Psoas muscle (tissue), 8 donors: ENCODE measurements at places on chromosomes 1 and 21. TPM values are rescaled to one million over a fixed set of nuclear protein-coding genes. Genes with fewer than 3 reads are reported as not detected.

DNA sequence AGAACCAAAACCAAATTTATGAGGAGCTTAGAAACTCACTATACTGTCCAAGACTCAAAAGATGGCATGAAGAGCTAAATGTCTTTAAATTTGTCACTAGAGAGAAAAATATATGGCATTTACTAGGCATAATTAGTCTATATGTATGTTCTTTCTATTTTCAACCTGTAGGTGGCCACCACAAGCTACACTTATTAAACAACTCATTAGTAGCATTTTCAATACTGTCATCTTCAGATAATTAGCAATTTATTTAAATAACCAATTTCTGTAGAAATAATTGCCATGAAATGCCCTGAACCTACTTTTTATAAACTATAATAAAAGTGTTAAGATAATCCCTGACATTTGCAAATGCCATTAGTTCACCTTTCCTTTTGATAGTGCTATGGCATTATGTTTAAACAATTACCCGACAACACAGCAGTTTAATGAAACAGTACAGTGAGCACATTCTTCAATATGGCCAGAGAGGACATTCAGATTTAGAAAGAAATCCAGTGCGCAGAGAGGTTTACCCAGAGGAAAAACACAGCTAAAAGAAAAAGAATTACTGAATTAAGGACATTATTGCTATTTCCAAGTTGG, 522.5 kb downstream of the PTBP2 start:
- no peaks in the 10 kb centered on the region for H3K27me3 ChIP-seq
- no peak overlapping the region for H3K4me3 ChIP-seq
- H3K4me1 ChIP-seq, result peaks cover 3% of the 10 kb centered on the region
- no peaks in the 10 kb centered on the region for H3K36me3 ChIP-seq

Gene ROR1
- 2.1 TPM for total RNA-seq

Gene SYPL2
- 125 TPM for total RNA-seq

Gene FCRL6
- 0.20 TPM for total RNA-seq

GRCh38 chr1:93750955-93751354, 69.3 kb upstream of the BCAR3 start:
- no peaks in the 10 kb centered on the region for H3K27me3 ChIP-seq
- peak overlapping the region; percentile 50 for H3K27ac ChIP-seq
- DNase-seq, result no peak
- no peaks in the 10 kb centered on the region for H3K36me3 ChIP-seq
- no peak overlapping the region for H3K4me3 ChIP-seq

DNA sequence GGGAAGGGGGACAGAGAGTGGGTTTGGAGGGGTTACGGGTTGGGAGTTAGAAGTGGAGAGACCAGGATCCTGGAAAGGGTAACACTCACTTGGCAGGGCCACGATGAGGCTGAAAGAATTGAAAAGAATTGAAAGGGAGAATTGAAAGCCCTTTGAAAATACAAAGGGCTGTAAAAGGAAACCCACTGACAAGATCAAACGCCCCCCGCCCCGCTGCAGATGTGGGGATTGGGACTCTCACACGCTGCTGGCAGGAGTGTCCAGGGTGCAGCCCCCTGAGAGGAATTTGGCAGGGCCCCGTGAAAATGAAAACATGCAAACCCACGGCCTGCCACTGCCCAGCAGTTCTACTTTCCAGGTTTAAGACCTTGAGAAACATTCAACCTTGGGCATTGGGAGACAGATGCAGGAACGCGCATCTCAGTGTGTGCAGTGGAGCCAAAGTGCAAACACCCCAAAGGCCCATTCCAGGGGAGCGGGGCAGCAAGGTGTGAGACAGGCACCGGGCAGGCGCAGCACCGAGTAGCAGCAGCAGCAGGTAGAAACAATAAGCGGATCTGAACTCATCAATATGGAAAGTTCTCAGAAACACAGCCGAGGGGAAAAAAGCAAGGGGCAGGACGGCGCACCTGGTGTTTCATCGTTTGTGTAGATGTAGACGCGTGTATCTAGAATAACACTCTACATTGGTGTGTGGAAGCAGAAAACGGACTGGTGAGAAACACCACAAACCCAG, 8.3 kb upstream of the TNFRSF1B start:
- no peaks in the 10 kb centered on the region for H3K36me3 ChIP-seq
- no peak for DNase-seq
- H3K4me3 ChIP-seq, result no peak overlapping the region
- H3K4me1 ChIP-seq, result peaks cover 18% of the 10 kb centered on the region

GRCh38 chr1:209870151-209870831, 42.5 kb downstream of the UTP25 start:
- H3K36me3 ChIP-seq, result no peaks in the 10 kb centered on the region
- DNase-seq, result no peak
- no peaks in the 10 kb centered on the region for H3K27me3 ChIP-seq
- no peaks in the 10 kb centered on the region for H3K4me1 ChIP-seq
- H3K27ac ChIP-seq, result no peak overlapping the region

- H3K27me3 ChIP-seq, result no peaks in the 10 kb centered on the region
Observed at GRCh38 chr1:58780836-58781452, 2.9 kb downstream of the JUN start.

DNA sequence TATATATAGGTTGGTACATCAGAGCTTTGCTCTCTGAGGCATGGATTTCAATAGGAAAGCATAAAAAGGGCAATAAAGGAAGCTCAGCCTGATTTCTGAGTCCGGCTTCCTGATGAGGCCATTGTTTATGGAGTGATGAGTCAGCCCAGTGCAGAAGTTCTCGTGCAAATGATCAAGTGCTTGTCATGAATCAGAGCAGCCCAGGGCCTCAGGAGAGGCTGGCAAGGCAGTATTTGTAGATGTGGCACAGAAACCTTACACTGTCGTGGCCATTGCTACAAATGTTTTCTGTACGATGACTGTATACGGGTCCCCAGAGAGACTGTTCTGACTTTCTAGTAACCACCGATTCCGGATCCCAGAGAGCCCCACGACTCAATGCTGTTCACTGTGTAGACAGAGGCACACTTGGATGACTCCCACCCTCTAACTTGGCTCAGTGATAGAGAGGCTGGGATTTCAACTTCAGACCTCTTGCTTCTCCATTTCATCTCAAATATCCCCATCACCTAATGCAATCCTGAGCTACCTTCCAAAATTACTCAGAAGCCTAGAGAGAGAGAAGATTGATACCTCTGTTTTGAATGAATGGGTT, 26.8 kb downstream of the UMODL1 start:
- no peaks in the 10 kb centered on the region for H3K4me1 ChIP-seq
- H3K27me3 ChIP-seq, result peaks cover 16% of the 10 kb centered on the region
- no peak overlapping the region for H3K4me3 ChIP-seq
- no peak for DNase-seq
- no peak overlapping the region for H3K27ac ChIP-seq
- H3K36me3 ChIP-seq, result no peaks in the 10 kb centered on the region

DNA sequence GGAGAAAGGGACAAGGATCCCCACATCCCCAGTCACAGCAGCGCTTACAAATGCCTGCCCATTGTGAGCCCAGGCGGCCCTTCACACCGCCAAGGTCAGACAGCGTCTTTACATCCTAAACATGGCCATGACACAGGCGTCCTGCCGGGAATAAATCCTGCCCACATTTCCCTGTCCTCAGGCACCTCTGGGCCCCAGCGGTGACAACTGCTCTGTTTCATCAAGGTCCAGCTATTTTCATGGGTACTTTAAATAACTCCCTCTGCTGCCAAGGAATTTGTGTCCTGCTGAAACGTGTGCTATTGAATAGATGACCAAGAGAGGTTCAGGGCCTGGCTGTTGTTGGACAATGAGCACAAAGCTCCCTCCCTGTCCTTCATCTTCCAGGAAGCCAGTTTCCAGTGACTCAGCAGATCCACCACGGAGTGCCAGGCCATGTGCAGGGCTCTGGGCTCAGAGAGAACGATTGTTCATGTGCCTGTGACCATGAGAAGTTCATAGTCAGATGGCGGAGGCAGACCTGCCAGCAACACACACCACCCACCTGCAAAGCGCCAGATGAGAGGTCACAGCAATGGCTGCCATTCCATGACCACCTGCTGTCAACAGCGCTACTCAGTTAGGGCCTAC, 195.8 kb downstream of the MATN1 start:
- no peak overlapping the region for H3K4me3 ChIP-seq
- no peaks in the 10 kb centered on the region for H3K36me3 ChIP-seq
- peak; percentile 78 for DNase-seq

DNA sequence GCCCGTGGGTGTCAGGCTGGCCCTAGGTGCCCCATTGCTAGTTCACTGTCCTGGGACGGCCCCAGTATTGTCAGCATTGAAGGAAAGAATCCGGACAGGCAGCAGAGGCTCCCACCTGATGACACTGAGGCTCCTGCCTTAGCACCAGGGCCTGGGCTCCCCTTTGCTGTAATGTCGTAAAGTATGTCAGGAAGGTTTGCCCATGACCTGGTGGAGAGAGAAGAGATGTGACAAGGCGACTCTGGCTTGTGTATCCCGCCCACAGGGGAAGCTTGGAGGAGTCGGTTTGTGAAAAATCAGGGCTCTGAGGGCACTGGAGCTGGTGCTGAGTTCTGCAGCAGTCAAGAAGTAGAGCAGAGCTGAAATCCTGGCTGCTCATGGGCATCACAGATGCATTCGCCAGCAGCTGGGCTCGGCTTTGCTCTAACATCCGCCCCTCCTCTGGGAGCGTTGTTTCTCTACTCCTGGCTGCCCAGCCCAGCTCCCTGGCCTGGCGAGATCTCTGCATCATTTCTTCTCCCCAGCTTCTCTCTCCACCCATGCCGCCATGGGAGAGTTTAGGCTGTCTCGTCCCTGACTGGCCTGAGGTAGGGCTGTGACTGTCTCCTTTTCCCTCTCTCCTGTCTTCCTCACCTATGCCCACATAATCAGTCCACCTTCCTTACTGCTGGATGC, 74.1 kb downstream of the ADARB1 start:
- DNase-seq, result no peak
- H3K27me3 ChIP-seq, result no peaks in the 10 kb centered on the region
- H3K27ac ChIP-seq, result no peak overlapping the region
- H3K36me3 ChIP-seq, result peaks cover 12% of the 10 kb centered on the region
- H3K4me3 ChIP-seq, result no peak overlapping the region

GRCh38 chr1:155061381-155062150, 2.0 kb upstream of the EFNA4 start:
- H3K4me3 ChIP-seq, result no peak overlapping the region
- H3K4me1 ChIP-seq, result peaks cover 19% of the 10 kb centered on the region
- H3K36me3 ChIP-seq, result no peaks in the 10 kb centered on the region
- peak; percentile 94 for DNase-seq
- H3K27me3 ChIP-seq, result no peaks in the 10 kb centered on the region

GRCh38 chr1:229879746-229880145, 187.3 kb upstream of the GALNT2 start:
- no peak overlapping the region for H3K4me3 ChIP-seq
- H3K27ac ChIP-seq, result peak overlapping the region; percentile 32
- H3K27me3 ChIP-seq, result no peaks in the 10 kb centered on the region

GRCh38 chr21:37587635-37588177, 221.1 kb downstream of the DYRK1A start:
- H3K4me1 ChIP-seq, result no peaks in the 10 kb centered on the region
- no peaks in the 10 kb centered on the region for H3K36me3 ChIP-seq
- H3K4me3 ChIP-seq, result no peak overlapping the region
- H3K27ac ChIP-seq, result no peak overlapping the region
- H3K27me3 ChIP-seq, result no peaks in the 10 kb centered on the region

DNA sequence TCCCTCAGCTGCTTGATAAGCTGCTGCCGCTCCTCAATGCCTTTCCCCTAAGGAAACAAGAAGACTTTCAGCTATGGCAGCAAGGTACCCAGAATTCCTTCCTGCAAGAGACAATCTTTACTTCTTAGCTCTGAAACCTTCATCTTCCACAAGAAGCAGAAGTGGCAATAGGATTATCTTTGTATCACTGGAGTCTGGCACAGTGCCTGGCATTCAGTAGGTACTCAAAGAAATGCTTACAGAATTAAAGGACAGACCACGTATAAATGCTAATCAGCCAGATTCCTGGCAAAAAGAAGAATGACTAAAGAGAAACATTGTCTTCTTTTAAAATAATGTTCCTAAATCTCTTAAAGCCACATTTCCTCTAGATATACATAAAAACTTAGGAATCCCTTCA, 43.7 kb downstream of the SLC27A3 start:
- H3K27me3 ChIP-seq, result no peaks in the 10 kb centered on the region
- no peak overlapping the region for H3K4me3 ChIP-seq
- H3K4me1 ChIP-seq, result no peaks in the 10 kb centered on the region
- H3K27ac ChIP-seq, result no peak overlapping the region
- DNase-seq, result no peak

GRCh38 chr1:18938707-18939070, 17.8 kb downstream of the IFFO2 start:
- H3K4me1 ChIP-seq, result peaks cover 27% of the 10 kb centered on the region
- no peaks in the 10 kb centered on the region for H3K36me3 ChIP-seq
- H3K27me3 ChIP-seq, result no peaks in the 10 kb centered on the region
- DNase-seq, result no peak

GRCh38 chr1:47663286-47663685, 225.4 kb downstream of the FOXD2 start:
- DNase-seq, result no peak
- H3K4me1 ChIP-seq, result no peaks in the 10 kb centered on the region
- no peaks in the 10 kb centered on the region for H3K36me3 ChIP-seq

GRCh38 chr1:41743366-41743765, 175.4 kb downstream of the HIVEP3 start:
- DNase-seq, result no peak
- H3K27ac ChIP-seq, result no peak overlapping the region
- H3K27me3 ChIP-seq, result no peaks in the 10 kb centered on the region
- no peak overlapping the region for H3K4me3 ChIP-seq

DNA sequence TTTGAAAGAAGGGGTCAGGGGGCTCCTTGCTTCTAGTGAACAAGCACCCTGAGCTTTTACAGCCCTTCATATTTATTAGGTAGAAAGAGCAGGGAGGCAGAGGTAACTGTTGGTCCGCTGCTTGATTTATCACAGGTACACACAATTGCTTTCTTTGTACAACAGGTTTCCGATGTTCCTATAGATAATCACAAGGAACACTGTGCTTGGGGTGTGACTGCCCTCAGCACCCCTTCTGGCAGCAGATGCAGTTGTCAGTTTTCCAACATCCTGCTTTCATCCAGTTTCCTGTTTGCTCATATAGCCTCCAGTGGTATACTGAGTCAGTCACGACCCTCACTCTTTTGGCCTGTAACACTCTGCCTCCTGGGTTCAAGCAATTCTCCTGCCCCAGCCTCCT, 40.6 kb downstream of the SCP2 start:
- H3K4me3 ChIP-seq, result no peak overlapping the region
- H3K36me3 ChIP-seq, result peaks cover 64% of the 10 kb centered on the region
- no peaks in the 10 kb centered on the region for H3K4me1 ChIP-seq
- no peaks in the 10 kb centered on the region for H3K27me3 ChIP-seq
